ENCODE measurements at places on chromosomes 13 and 19.

- DNase-seq = no peak
These were observed 863 bp downstream of the AURKC start for GRCh38 chr19:57231686-57232085.

DNA sequence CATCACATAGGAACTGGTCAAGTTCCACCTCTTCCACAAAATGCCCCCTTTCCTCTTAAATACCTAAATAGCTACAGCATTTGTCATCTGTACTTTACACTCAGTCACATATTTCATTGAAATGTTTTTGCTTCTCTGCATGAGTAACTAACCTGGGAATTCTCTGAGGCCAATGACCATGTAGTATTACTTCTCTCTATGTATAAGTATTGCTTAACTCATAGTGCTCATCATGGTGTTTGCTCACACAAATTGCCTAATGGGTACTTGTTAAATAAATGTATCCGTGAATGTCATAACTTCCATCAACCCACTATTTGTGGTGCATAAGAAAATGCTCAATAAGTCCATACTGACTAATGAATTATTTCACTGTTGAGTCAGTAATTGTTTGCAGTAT, 115.5 kb downstream of the FGF14 start:
- no peak for DNase-seq

DNA sequence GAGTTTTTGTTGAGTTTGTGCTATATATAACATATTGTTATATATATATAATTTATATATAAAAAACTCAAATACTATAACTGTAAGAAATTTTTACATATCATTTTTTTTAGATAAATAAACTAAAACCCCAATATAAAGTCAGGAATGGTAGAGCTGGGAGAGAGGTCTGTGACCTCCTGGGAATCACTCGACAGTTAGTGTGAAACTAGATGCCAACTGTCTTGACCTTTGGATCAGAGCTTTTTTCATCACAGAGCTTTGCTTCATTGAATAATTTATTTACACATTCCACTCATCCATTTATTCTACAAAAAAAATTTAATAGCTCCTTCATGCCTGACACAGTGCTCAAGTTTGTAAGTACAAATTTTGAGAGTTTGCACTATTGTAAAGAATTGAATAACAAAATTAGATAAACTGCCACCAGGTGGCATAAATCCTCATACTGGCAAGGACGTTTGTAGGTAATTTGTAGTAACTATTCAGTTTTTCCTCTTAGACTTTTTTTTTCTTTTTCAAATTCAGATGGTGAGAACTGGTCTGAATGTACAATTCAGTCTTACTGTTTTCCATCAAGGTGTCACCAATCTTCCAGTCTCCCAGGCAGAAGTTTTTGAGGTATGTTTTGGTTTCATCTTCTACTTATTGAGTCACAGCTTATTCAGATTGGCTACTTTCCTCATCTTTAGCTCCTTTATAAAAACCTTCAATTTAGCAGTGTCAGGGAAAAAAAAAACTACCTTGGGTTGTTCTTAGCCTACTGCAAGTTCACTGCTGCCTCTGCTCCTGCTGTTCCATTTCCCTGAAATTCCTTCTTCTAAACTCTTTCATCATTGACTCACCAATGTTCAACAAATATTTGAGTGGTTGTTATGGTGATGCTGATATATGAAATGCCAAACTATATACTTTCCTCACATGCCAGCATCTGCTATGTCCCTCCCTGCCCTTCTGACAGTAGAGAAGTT, 28.7 kb downstream of the LACC1 start:
- peak; percentile 28 for DNase-seq

GRCh38 chr19:55958356-55958755, 10.7 kb downstream of the NLRP8 start:
- peak; percentile 12 for DNase-seq

GRCh38 chr19:18610556-18611326, 1.9 kb upstream of the TMEM59L start:
- DNase-seq = no peak

DNA sequence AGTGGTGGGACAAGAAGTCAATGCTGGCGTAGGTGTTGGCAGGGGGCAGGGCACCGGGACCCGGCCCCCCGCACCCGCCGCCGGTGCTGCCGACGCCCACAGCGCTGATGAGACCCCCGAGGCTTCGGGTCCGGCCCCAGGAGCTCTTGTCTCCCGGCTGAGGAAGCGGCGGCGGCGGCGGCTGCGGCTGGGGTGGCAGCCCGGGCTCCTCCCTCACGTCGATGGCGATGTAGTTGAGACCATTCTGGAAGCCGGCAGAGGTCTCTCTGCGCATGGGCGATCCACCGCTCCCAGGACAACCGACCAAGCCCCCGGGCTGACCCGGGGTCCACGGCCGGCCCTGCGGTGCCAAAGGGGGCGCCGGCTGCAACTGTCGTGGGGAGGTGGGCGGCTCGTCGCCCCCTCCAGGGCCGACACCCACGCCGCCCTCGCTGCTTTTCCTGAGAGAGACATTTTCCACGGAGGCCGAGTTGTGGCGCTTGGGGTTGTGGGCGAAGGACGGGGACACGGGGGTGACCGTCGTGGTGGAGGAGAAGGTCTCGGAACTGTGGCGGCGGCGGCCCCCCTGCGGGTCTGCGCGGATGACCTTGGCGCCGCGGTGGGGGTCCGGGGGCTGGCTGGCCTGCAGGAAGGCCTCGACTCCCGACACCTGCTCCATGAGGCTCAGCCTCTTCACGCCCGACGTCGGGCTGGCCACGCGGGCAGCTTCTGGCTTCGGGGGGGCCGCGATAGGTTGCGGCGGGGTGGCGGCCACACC, 4.1 kb downstream of the IRS2 start:
- peak; percentile 49 for DNase-seq

DNA sequence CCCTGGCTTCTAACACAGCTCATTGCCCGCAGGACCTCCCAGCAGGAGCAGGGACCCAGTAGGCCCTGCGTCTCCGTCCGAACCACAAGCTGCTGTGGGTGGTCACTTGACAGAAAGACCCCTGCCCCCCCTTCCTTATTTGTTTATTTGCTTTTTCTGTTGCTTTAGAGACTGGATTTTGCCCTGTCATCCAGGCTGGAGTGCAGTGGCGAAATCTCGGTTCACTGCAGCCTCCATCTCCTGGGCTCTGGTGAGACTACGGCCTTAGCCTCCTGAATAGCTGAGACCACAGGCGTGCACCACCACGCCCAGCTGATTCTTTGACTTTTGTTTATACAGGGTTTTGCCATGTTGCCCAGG, 7.6 kb upstream of the PTBP1 start:
- DNase-seq = no peak

GRCh38 chr13:66659286-66659685, 570.9 kb downstream of the PCDH9 start:
- no peak for DNase-seq

GRCh38 chr13:101434486-101434885, 18.0 kb upstream of the ITGBL1 start:
- DNase-seq = no peak

DNA sequence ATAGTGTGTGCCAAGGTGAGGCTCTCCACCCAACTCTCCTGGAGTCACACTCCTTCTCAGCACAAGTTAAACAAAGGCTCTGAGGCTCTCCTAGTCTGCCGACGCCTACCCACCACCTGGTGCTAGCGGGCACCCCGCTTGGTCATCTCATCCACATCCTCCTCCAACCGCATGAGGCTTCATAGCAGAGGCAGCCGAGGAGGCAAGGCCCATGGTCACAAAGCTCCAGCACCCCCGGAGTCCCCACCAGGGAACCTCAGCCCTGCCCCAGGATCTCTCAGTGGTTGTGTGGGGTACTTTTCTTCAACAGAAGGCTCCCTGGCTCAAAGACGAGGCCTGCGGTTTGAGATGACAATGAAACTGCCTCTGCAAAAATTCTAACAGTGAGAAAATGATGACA, 43.0 kb downstream of the STK24 start:
- no peak for DNase-seq

- DNase-seq = peak; percentile 88
These were observed 6.1 kb downstream of the DHRS12 start for GRCh38 chr13:51797664-51798488.

DNA sequence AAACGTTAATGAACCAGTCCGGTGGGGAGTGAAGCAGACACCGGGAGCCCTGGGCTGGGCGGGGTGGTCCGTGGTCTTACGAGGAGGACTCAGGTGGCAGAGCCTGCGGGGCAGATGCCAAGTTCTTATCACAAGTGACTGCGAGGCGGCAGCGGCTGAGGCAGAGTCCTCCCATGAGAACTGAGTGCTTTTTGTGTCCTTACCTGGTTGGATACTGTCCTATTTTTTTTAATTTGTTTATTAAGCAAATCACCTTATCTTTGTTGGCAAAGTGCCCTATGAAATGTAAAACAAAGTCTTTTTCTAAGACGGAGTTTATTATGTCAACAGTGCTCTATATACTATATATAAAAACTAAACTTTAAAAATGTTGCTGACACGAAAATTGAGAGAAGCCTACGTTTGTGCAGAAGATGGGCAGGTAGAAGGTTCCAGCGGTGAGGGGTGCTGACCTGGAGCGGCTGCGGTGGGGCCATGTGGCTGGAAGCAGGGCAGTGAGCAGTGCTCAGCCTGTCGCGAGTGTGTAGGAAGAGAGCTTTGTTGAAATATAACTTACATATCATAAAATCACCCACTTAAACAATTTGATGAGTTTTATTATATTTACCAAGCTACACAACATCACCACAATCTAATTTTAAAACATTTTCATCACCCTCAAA, 82.2 kb downstream of the ATP11A start:
- peak; percentile 92 for DNase-seq

DNA sequence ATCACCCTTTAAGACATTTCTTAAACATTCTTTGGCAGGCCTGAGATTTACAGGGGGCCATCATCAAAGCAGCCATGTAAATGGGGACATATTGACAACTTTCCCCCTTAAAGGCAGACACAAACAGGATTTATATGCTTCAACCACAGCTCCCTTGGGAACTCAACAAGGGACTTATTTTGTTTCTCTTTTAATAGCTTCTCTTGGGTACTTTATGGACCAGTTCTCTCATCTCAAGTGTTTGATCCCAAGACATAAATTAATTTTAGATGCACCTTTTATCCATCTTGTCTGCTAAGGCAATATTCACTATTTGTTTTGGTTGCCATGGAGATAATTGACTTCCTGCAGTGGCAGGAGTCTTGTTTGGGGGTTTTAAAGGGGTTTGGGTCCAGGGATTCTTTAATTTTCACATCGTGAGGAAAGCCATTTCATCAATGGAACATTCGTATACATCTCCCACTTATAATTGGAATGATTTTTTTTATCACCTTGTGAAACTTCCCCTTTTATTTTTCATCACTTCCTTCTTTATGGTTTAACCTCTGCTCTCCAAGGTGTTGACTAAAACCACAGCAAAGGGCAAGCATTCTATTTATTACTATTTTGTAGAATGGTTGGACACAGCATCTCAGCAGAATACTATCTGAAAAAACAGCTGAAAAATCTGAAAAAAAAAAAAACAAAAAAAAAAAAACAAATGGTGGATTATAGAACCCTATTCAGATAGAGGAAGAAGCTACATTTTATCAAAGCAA, 726.0 kb downstream of the DIAPH3 start:
- no peak for DNase-seq

GRCh38 chr13:100464006-100464405, 124.6 kb downstream of the GGACT start:
- DNase-seq = no peak

DNA sequence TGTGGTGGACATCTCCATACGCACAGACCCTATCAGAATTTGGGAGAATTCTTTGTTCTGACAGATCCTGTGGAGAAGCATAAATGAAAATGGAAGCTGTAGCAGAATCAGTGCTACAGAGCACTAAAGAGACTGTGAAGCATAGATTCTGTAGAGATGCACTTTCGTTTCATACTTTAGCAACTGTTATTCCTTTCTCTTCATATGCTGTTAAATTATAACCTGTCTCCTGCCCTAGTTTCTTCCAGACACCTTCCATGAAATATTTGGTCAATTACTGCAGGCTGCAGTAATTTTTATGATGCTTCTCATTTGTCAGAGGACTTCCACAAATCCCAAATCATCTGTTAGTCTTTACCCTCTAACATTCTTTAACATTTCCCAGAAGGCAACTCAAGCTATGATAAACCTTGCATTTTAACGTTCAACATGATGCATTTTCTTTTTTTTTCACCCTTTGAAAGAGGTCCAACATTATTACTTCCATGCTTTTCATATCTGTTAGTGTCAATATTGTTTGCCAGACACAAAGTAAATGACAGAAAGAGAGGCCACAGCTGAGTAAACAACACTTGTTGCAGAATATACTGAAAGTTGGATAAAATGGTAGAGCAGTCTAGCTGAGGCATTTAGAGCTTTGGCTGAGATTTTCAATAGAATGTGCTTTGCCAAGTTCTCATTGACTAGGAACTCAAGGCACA, 412.7 kb downstream of the LMO7 start:
- no peak for DNase-seq

- peak; percentile 76 for DNase-seq
These were observed 262.3 kb downstream of the TBC1D4 start for GRCh38 chr13:75219479-75220237.

DNA sequence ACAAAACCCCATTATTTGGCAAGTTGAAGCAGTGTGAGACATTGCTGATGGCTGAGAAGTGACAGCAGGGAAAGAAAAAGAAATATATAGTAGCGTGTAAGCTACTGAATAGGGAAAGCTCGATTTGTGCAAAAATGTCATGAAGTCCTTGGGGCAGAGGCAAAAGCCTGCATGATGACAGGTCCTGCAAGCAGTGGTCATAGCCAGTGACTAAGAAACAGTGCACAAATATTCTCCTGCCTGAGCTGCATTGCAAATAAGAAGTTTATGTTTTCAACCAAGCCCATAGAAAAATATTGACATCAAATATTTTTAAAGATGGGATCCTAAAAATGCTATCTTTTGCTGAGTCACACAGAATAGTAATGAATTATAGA, 270.0 kb downstream of the SLITRK6 start:
- no peak for DNase-seq

- no peak for DNase-seq
These were observed 2.2 kb downstream of the TYK2 start for GRCh38 chr19:10378124-10378523.

DNA sequence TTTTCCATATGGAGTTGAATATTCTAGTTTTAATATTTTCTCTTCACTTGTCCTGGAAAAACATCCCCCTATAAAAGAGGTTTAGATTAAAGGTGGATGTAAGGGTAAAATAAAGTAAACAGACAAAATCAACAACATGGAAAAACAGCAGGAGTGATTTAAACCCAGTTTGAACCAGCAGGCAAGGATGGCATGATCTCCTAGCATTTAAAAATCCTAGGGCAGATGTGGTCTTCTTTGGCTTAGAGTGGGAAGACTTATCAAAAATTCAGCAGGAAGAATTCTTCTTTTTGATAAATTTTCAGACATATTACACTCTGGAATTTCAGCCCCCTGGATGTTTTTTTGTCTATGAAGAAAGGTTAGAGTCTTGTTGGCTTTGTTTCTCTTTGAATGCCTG, 36.5 kb downstream of the CLEC17A start:
- no peak for DNase-seq

DNA sequence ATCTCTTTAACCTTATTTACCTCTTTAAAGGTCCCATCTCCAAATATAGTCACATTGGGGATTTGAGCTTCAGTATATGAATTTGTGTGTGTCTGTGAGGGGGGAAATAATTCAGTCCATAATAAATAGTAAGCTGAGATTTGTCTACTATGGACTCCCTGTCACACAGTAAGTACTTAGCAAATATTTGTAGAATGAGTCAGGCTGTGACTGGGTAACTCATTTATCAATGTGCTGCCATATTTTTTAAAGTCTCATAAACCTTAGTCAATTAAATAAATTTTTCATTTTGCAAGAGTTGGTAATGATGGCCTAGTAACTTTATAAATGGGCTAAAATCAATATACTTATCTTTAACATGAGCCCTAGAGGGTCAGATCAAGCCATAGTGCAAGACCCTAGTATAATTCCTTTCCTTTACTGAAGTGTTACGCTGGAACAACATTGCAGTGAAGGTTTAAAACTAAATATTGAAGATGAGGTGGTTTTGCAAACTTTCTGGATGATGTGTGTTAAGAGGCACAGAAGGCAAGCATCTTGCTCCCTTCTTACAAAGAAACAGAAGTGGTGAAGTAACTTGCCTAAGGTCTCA, 305.1 kb downstream of the KCNRG start:
- DNase-seq = no peak

Measured in NCI-H526 treated with DMSO at 0.1 percent for 48 hours (cell line).